ENCODE measurements at places on chromosomes 13 and 19.

DNA sequence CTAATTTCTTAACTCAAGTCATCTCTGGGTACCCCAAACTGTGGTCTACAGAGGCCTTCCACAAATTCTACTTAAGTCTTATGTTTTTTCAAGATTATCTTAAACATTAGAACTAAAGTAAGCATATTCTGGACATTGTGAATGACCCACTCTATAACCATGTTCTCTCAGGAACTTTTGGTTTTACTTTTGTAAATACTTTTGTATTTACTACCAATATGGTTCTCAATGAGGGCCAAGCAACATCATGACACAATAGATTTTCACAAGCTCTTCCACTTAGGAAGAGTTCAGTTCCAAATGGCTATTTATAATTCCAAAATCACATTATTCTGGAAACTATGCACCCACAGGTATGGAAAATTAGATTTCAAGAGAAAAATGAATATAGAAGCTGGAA, 10.8 kb downstream of the DIAPH3 start:
- DNase-seq, result no peak

- no peak for DNase-seq
These were observed 12.3 kb downstream of the LATS2 start for GRCh38 chr13:21048901-21049698.

DNA sequence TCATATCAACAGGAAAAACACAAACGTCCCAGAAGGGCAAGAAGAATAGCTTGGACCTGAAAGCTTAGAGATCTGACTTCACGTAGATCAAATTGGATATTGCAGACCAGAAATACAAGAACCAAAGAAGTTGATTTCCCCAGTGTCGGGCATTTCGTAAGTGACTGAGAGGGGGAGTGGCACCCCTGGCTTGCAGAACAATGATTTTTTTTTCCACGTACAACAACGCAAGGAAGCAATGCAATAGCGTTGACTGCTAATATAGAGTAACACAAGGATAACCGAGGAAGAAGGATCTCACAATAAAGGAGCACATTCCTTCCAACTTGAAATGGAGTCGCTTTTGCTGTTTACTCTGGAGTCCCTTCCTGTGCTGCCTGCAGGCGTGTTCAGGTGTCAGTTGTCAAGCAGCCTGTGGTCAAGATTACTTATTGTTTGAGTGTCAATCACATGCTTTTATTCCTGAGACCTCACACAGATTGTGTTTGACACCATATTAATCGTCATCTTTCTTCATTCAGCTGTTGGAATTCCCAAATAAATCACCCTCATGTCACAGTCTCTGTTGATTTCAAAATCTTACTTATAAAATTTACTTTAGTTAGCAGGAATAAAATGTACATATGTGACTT, 139.4 kb downstream of the FREM2 start:
- no peak for DNase-seq

DNA sequence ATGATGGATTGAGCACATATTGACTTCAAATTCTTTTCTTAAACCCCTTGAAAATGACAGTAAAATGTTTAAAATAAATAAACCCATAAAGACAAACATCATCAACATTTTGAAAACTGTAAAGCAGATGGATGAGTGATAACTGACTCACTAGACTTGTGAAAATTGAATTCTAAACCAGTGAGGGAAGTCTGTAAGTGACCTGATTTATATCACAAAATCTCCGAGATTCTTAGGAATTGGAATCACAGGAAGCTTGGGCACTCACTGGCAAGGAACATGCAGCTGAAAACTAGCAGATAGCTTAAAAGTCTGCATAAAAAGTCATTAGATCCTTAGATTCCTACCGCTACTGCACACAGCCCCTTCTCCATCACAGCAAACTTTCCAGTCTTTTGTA, 51.3 kb upstream of the TSC22D1 start:
- no peak for DNase-seq

- DNase-seq, result no peak
These were observed 224.5 kb downstream of the GPC5 start for GRCh38 chr13:91622778-91623550.

GRCh38 chr19:56131651-56132050, 9.4 kb upstream of the ZNF444 start:
- no peak for DNase-seq

DNA sequence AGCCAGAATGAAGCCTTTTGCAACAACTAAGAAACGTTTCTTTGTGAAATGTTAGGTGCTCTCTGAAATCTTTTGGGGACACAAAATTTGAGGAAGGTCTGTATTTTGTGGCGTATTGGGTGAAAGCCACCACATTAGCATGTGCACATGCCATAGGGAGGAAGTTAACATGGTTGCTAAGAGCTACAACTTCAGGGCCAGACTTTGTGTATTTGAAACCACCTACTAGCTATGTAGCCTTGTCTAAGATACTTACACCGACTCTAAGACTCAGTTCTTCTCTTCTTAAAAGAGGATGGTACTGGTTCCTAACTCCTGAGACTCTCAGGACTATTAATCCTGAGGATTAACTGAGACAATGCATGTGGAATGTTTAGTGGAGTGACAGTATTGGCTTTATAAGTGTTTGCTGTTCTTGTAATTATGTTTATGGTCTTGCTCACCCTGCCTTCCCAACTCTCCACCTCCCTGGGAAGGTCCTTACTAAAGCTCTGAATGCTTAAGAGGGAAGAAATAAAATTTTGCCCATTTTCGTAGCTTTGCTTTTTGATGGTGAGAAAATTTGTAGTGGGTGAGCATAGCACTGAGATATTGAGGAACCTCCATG, 15.5 kb downstream of the SERP2 start:
- DNase-seq, result no peak

GRCh38 chr13:25819856-25820530, 231.8 kb downstream of the SHISA2 start:
- DNase-seq, result no peak

DNA sequence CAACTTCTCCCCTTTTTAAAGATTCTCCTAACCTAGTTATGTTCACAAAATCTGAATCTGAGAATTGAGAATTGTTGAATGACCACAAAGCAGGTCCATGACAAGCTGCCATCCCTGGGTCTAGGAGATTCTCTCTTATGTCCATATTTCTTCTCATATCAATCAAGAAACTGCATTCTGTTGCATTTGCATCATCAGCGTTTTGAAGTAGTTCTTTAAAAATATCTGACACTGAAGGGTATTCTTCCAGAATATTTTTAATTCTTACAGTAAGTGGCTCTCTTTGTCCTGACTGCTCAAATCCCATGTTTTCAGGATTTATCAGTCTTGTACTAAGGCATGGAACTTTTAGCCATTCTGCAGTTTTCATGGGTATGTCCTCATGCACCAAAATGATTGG, 94.3 kb downstream of the SACS start:
- no peak for DNase-seq

GRCh38 chr19:28482221-28482620, 730.7 kb downstream of the UQCRFS1 start:
- no peak for DNase-seq

DNA sequence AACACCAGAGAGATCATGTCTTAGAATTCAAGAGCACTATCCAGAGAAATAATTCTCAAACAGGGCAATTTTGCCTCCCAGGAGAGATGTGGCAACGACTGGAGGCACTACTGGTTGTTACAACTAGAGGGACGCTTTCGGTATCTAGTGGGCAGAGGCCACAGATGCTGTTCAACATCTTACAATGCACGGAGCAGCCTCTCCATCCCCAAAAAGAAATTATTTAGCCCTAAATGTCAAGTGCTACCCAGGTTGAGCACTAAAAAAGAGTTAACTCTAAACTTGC, 78.6 kb downstream of the ABCC4 start:
- no peak for DNase-seq

DNA sequence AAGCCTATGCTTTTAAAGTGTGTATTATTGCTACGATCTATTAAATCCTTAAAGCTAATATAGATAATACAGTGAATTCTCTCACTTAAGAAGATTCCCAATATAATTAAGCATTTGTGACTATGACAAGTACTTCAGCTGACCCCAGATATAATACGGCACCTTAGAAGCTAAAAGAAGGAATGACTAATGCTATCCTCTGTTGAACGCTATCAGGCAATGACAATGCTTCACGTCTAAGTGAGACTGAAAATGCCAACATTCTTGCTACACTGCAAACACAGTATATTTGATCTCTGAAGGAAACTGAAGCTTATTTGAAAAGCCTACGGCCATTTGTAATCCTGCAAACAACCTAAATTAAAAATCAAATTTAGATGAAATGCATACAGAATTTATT, 19.7 kb downstream of the VWA8 start:
- DNase-seq, result no peak
